AG08395 (cell line): ENCODE measurements at places on chromosomes 5 and 9.

GRCh38 chr5:56170557-56170956, 62.6 kb downstream of the ANKRD55 start:
- peak; percentile 48 for DNase-seq

GRCh38 chr5:158451203-158451992, 592.5 kb upstream of the CLINT1 start:
- DNase-seq: no peak

DNA sequence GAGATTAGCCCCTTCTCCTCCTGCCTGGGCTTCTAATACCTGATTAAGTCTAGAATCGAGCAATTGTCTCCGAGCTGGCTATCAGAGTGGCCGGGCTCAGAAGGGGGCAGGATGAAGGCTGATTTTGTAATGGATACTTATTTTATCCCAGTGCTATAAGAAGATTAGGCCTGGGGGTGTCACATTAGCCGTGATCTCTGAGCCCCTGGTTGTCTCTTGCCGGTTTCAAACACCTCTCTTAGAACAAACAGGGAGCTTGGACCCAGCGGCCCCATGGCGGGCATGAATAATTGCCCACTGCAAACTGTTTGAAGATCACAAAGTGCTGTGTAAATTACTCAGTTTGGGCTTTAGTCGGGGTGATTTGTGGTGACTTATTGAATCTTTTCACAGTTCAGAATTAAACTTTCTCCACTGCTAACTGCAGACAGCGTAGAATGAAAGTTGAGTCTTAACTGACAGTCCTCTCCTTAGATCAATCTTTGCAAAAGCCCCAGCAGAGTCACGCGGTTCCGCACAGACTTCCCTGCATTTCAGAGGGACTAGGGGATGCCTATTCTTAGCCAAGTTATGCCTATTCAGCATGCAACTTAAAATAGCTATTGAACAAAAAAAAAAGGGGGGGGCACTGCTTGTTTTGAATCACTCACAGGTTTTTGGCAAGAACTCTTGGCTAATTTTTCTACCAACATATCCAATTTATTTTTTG, 200.6 kb upstream of the IRX1 start:
- no peak for DNase-seq

DNA sequence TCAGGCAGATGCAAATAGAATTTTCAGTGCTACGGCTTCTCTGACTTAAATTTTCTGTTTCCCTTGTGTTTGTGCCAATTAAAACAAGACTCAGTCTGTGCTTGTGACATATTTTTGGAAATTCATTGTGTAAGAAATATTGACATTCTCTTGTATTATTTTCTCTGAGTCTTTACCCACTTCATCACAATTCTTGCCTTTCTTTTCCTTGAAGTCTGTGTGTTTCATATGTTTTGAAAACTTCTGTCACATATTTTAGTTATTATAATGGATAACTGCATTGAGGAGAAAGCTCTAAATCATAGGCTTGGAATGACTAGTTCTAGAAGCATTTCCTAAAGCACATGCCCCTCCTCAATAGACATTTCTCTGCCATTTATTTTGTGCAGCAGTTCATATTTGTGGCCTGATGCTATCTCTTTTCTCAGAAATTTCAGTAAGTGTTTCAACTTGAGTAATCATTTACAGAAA, 206.6 kb downstream of the PALM2AKAP2 start:
- peak; percentile 82 for DNase-seq

DNA sequence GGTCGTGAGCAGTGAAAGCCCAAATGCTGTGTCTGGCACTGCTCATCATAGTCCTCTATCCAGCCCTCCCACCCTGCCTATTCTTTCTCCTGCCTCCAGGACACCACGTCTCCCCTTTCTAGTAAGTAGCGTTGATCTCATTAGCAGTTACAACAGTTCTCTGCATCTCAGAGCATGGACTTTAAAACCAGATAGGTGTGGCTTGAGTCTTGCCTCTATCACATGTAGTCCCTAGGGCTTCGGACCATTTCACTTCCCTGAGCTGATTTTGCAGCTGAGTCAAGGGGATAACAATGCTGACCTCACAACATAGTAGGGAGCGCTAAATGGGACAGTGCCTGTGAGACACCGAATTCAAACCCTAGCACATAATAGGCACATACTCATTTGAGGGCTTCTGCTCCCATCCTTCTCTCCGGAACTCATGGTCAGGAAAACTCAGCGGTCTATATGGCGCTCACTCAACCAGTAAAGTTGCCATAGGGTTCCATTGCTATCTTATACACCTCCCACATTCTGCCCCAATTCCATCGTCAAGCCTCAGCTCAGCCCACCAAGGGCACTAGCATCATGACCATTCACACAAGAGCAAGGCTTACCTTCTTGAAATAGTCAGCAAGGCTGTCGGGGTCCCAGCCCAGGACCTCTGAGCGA, 515 bp downstream of the LCP2 start:
- DNase-seq: no peak

GRCh38 chr9:107862323-107862722, 372.8 kb upstream of the KLF4 start:
- no peak for DNase-seq

- no peak for DNase-seq
Observed at GRCh38 chr9:107154291-107154690, 128.8 kb upstream of the RAD23B start.

GRCh38 chr5:143309661-143310431, 93.6 kb downstream of the NR3C1 start:
- DNase-seq: no peak

GRCh38 chr9:79801459-79801858, 229.7 kb downstream of the TLE4 start:
- no peak for DNase-seq

DNA sequence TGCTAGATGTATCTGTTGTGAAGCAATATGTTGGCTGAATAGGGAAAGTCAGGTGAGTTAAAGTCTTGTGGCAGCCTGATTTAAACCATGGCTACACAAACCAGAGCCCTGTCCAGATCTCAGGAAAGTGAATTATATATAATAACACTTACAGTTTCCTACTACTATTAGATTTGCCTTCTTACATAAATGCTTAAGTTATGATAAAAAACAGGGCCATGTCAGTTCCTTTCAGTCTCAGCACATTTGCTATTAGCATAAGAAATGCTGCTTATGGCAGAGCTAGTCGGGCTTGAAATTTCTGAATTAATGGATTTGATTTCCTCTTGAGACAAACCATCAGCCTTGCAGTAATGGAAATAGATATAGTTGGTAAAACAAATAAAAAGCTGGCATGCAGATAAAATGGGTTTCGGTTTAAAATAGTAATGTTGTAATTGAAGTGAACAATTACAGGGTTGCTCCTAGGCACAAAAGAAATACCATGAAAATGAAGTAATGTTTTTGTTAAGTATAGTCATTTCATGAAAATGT, 664.2 kb upstream of the ZNF608 start:
- peak; percentile 26 for DNase-seq

GRCh38 chr5:87081511-87082372, 185.9 kb upstream of the RASA1 start:
- DNase-seq: no peak

DNA sequence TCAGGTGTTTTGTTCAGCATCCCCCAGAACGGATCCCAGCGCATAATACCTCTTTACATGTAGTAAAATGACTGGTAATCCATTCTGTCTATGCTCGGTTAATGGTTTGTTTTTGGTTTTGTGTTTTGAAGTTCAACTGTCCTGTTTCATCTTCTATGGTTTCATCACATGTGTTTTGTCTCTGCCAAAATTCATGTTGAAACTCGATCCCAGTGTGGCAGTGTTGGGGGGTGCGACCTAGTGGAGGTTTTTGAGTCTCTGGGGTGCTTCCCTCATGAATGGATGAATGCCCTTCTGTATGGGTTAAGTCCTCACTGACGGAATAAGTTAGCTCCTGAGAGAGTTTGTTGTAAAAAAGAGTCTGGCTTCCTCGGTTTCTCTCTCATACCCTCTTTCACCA, 317.4 kb downstream of the KDM4C start:
- no peak for DNase-seq

- DNase-seq: no peak
Observed at GRCh38 chr5:178074266-178074952, 38.9 kb upstream of the N4BP3 start.

DNA sequence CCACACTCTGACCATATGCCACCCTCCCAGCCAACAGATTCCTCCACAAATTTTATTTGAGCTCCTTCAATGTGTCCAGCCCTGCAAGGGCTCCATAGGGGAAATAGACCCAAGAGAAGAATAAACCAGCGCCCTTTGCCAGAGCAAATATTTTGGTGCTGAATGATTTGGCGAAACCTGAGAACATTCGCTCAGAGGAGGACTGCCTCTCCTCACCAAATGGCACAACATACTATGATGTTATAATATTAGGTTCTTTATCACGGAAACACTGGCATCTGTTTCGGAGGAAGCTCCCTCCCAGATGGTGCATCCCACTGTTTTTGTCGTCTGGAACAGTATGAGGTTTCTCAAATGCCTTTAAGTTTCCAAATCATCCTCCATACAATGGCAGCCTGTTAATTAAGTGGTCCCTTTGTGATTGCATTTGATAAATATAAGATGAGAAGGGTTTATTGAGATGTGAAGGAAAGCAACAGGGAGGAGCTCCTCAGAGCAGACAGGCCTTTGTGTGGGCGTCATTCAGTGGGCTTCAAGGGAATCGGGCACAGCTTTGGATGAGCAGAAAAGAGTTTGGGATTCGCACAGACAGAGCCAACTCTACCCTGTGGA, 139.1 kb upstream of the ADRA1B start:
- DNase-seq: no peak

DNA sequence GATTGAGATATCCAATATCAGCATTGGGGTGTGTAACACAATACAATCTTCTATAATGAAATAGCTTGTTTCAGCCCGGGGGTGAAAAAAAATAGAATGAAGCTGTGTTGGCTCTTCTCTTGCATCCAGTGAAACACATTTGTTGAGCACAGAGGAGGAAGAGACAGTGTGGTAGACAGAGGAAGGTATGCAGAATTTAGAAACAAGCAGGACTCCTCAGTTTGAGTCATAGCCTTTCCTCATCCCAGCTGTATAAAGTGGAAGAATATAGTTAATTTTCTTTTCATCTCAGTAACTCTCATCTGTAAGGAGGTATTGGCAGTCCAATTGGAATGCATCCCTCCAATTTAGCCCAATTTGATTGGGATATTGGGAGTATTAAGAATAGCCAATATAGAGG, 302.2 kb upstream of the VLDLR start:
- peak; percentile 12 for DNase-seq

GRCh38 chr9:13410566-13411031, 131.1 kb upstream of the MPDZ start:
- DNase-seq: peak; percentile 28

- DNase-seq: no peak
Observed at GRCh38 chr5:79793304-79793703, 103.7 kb downstream of the CMYA5 start.

GRCh38 chr5:71986101-71986500, 121.2 kb upstream of the MAP1B start:
- no peak for DNase-seq

DNA sequence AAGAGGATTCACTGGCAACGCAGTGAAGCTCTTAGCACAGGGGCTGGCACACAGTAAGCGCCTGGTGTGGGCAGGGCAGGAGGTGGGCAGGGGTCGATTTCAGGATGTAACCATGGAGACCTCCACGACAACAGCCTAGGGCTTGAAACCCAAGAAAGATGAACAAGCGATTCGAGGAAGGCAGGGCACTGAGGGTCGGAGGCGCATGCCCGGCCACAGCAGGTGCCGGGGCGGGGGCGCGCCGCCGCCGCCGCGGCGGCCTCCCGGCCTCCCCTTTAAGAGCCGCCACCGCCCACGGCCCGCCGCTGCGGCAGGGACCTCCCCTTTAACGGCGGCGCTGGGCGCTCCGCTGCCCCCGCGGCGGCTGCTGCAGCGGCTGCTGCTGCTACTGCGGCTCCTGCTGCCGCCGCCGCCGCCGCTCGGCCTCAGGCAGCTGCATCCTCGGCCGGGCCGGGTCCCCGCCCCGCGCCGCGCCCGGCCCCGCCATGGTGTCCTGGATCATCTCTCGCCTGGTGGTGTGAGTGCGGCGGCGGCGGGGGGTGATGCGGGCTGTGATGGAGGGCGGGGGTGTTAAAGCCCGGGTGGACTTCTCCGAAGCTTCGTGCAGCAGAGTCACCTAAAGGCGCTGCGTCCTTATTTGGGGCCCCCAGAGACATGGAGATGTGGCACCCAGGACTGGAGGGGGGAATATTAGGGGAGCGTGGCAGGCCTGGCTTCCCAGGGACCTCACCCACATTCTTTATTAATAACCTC, at the start of gene REEP2:
TSS of gene REEP2 (plus strand) at position 334 of the 753 bp plus-strand sequence. CDS start at position 486, 152 bp downstream.
- DNase-seq: peak; percentile 75
